ENCODE measurements at places on chromosomes 4 and X.
A peak's percentile ranks its signal among the peaks of the same experiment; 100 is the strongest.

- DNase-seq: no peak
Measured at GRCh38 chr4:58679886-58680285, 1569.7 kb upstream of the IGFBP7 start.

DNA sequence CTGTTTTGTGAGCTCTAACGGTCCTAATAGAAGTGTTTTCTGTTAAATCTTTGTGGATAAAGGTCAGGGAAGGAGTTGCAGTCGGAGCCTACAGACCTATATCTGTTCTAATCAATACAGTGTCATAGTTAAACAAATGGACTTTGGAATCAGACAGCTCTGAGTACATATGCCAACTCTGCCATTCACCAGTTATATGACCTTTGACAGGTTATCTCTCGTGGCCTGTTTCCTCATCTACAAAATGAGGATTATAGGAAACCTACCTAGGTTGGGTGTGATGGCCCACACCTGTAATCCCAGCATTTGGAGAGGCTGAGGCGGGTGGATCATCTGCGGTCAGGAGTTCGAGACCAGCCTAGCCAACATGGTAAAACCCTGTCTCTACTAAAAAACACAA, 89.7 kb downstream of the MID1IP1 start:
- DNase-seq: no peak

DNA sequence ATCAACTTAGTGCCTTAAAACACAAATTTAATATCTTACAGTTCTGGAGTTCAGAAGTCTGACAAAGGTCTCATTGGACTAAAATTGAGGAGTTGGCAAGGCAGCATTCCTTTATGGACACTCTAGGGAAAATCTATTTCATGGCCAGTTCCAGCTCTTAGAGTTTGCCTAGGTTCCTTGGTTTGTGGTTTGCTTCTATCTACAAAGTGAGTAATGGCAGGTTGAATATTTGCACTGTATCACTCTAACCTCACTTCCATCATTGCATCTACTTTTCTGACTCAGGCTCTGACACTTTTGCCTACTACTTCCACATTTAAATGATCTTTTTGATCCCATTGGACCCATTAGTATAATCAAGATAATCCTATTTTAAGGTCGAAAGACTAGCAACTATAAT, 64.7 kb upstream of the PCDH10 start:
- DNase-seq: no peak

DNA sequence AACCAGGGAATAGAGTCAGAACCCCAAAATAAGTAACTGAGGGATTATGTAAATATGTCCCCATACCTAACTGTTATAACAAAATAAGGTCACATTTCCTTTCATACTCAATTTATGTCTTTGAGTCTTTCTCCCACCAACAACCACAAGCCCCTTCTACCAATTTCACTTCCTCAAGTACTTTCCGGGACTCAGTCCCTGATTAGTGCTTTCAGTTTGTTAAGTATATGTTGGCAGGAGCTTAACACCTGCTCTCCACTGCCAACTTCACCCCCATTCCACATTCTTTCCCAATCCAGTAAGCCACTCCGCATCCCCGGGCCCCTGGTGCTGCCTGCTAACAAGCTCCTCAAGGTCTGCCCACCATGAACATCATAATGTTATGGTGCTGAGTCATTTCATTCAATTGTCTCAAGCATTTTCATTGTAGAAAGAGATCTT, 71.3 kb upstream of the SPRY1 start:
- no peak for DNase-seq

- no peak for DNase-seq
Measured at GRCh38 chr4:81808011-81808672, 336.4 kb upstream of the RASGEF1B start.

DNA sequence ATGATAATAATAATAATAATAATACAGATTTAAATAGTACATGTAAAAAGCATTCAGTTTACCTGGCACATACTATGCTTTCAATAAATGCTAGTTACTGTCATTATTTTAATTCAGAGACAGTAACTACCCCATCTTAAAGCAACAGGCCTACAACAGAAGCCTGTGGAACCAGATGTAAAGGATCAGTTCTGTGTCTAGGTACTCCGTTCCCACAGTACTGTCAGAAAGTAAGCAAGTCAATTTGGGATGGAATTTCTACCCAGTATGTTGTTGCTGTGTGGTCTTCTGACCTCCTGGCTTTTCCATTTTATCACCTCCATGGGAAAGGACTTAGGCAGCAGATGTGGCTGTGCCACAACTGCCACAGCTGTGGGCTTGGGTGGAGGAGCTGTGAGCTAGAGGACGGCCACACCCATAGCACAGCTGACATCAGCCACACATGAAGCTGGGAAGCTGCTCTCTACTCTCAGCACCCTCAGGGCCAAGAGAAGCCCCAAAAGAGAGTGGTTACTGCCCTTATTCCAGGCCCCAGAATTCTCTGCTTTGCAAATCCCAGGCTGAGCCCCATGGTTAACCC, 102.8 kb downstream of the CBR4 start:
- peak; percentile 88 for DNase-seq

DNA sequence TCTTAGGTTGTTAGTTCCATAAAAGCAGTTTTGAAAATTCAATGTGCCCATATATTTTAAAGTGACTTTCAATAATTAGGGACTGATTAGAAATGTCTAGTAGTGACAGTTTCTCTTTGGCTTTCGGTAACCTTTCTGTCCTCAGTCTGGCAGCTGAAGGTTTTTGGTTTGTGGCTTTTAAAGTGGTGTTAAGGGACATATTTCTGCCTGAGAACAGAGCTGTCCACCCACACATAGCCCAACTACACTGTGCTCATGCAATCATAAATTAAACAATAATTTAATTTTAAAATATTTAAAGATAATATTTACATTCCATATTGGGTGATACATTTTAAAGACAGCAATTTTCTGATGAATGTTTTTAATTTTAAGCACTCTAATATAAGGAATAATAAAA, 335.0 kb upstream of the TENM3 start:
- no peak for DNase-seq

GRCh38 chr4:3385711-3386420, 55.9 kb upstream of the HGFAC start:
- DNase-seq: peak; percentile 88

DNA sequence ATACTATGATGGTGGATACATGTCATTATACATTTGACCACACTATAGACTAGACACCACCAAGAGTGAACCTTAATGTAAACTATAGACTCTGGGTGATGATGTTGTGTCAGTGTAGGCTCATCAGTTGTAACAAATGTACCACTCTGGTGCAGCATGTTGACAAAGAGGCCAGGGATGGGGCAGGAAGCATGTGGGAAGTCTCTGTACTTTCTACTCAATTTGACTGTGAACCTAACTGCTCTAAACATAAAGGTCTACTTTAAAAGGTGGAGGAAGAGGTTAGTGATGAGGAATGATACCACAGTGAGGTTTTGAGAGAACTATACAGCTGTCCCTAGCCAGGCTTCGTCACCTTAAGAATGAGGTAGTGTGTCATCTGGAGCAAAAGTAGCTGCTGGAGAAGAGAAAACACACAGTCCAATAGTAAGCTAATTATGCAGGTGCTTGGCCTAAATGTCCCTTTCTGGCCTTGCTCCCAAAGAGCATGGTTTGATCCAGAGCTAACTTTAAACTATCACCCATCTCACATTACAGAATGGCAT, 38.4 kb downstream of the GRSF1 start:
- no peak for DNase-seq

- no peak for DNase-seq
Measured at GRCh38 chr4:81314897-81315470, 100.0 kb upstream of the PRKG2 start.

DNA sequence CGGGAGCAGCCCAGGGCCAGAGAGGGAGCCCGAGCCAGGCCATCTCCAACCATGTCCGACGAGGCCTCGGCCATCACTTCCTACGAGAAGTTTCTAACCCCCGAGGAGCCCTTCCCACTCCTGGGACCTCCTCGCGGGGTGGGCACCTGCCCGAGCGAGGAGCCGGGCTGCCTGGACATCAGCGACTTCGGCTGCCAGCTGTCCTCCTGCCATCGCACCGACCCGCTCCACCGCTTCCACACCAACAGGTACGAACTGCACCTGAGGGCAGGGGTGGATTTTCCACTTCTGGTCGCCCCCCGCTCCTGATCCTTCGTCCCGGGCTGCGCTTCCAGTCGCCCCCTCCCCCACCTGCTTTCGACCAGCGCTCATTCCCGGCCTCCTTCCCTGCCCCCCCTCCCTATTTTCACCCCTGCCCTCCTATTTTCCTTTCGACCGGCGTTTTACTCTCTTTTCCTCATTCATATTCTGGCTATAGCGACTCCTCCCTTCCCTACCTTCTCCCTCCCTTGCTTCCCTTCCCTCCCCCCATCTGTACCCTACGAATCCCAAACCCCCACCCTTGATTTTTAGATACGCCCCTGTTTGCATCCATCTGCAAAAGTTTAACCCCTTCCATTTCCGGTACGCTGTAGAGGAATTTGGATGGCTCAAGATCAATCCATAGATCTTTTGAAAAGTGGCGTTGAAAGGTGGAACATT, 633 bp downstream of the FAM199X start:
- no peak for DNase-seq

DNA sequence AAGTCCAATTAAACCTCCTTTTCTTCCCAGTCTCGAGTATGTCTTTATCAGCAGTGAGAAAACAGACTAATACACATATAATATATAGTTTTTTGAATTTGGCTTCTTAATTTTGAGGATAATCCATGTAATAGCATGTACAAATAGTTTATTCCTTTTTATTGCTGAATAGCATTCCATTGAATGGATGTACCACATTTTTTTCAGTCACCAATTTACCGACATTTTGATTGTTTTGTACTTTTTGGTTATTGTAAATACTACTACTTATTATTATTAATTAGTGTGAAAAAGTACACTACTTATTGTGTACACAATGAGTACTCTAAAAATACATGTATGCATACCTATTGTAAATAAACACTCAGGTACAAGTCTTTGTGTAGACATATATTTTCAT, 42.3 kb upstream of the ANXA10 start:
- DNase-seq: no peak

DNA sequence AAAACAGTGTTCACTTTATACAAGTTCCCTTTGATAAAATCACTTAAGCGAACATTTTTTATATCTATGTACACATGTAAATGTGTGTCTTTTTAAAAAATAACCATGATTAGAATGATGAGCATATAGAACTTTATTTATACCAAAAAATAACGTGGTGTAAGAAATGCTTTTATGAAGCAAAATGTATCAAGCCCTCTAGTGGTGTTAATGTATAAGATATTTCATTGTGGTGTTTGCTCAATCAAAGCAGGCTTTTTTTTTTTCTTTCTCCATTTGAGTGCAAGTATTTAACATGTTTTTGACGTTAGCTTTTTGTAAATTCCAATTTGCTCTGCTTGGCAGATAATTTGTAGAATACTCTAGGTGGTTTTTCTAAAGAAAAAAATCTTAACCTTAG, 2092.4 kb upstream of the TENM3 start:
- DNase-seq: no peak

Measured in SJSA1 (cell line).